T-helper 1 cell treated with Interleukin-12 subunit alpha and Interleukin-12 subunit beta and Interleukin-4 antibody, amounts not matched to agents 30 ng/mL and 1 ng/mL, for 36 hours (primary cell): ENCODE measurements at places on chromosomes 1 and 21. TPM values are rescaled to one million over a fixed set of nuclear protein-coding genes. Genes with fewer than 3 reads are reported as not detected.

The PTGFR gene
- not detected in 2 replicates for total RNA-seq

The FHAD1 gene
- not detected in 2 replicates for total RNA-seq

The FGR gene
- total RNA-seq: 0.15 and 0.22 TPM in 2 replicates

The ELAVL4 gene
- total RNA-seq: not detected in 2 replicates

The UBL4B gene
- total RNA-seq: not detected in 2 replicates

The NTMT2 gene
- not detected in 2 replicates for total RNA-seq

The PLCH2 gene
- total RNA-seq: 13.5 and 14.0 TPM in 2 replicates

The SLAMF8 gene
- total RNA-seq: 0.83 and 1.4 TPM in 2 replicates

The SEC16B gene
- not detected in 2 replicates for total RNA-seq

The HSD17B7 gene
- 16.0 and 18.7 TPM in 2 replicates for total RNA-seq

The CDC14A gene
- 49.3 and 50.3 TPM in 2 replicates for total RNA-seq

The LCE1D gene
- not detected in 2 replicates for total RNA-seq

The LRRC3 gene
- total RNA-seq: 2.7 and 2.9 TPM in 2 replicates

The RGS13 gene
- total RNA-seq: not detected in 2 replicates

The C8B gene
- not detected in 2 replicates for total RNA-seq

The DYNLT5 gene
- not detected in 2 replicates for total RNA-seq

The C4BPA gene
- total RNA-seq: not detected in 2 replicates

The S100A7 gene
- not detected in 2 replicates for total RNA-seq

The BRDT gene
- 0.25 TPM in 1 of 2 replicates, not detected in the other for total RNA-seq

The IL22RA1 gene
- not detected in 2 replicates for total RNA-seq

The NCF2 gene
- 25.8 and 28.1 TPM in 2 replicates for total RNA-seq

The FASLG gene
- 12.4 and 12.7 TPM in 2 replicates for total RNA-seq

The RNU1-2 gene
- 2,156 and 2,251 TPM in 2 replicates for total RNA-seq

The DNM3 gene
- 1.2 and 1.8 TPM in 2 replicates for total RNA-seq

The SLC26A9 gene
- total RNA-seq: not detected in 2 replicates

The S100A10 gene
- total RNA-seq: 263 and 272 TPM in 2 replicates

The IVL gene
- total RNA-seq: not detected in 2 replicates

The SHE gene
- total RNA-seq: not detected in 2 replicates

The MYBPH gene
- not detected in 2 replicates for total RNA-seq

The CCDC30 gene
- 1.6 and 1.8 TPM in 2 replicates for total RNA-seq

The FAM151A gene
- total RNA-seq: not detected in 2 replicates

The CCSAP gene
- 8.4 and 8.8 TPM in 2 replicates for total RNA-seq

The DNAI4 gene
- 0.51 and 2.7 TPM in 2 replicates for total RNA-seq

The FABP3 gene
- total RNA-seq: not detected in 2 replicates

The RPTN gene
- not detected in 2 replicates for total RNA-seq

The CELA2A gene
- not detected in 2 replicates for total RNA-seq

The FNDC5 gene
- total RNA-seq: not detected in 2 replicates

The GBP6 gene
- total RNA-seq: 3.8 and 4.2 TPM in 2 replicates

The GUCA2B gene
- not detected in 2 replicates for total RNA-seq

The PRAMEF26 gene
- not detected in 2 replicates for total RNA-seq

The SPRR4 gene
- total RNA-seq: not detected in 2 replicates

The GJA5 gene
- total RNA-seq: not detected in 2 replicates

The NUDT4B gene
- total RNA-seq: not detected in 2 replicates

The SYT2 gene
- not detected in 2 replicates for total RNA-seq

The ADCY10 gene
- total RNA-seq: 0.07 and 0.46 TPM in 2 replicates

The FAM167B gene
- total RNA-seq: 0.22 and 0.68 TPM in 2 replicates

The ANKRD65 gene
- not detected in 2 replicates for total RNA-seq

The C1orf116 gene
- not detected in 2 replicates for total RNA-seq

The DNAJC28 gene
- 0.15 and 0.17 TPM in 2 replicates for total RNA-seq

The SIPA1L2 gene
- 1.4 and 2.0 TPM in 2 replicates for total RNA-seq

The MAN1C1 gene
- total RNA-seq: 9.4 and 11.0 TPM in 2 replicates

The KRTAP21-2 gene
- total RNA-seq: not detected in 2 replicates

The SRRM1 gene
- total RNA-seq: 175 and 178 TPM in 2 replicates
